ENCODE measurements at places on chromosomes 3 and 15. TPM values are rescaled to one million over a fixed set of nuclear protein-coding genes. Genes with fewer than 3 reads are reported as not detected.

GRCh38 chr15:88719654-88720053, 80.8 kb downstream of the ISG20 start:
- no peak overlapping the region for H3K27ac ChIP-seq
- no peak for DNase-seq
- H3K4me3 ChIP-seq = no peak overlapping the region
- H3K27me3 ChIP-seq = no peaks in the 10 kb centered on the region

GRCh38 chr3:31952205-31952604, 28.9 kb downstream of the OSBPL10 start:
- DNase-seq = no peak
- H3K27me3 ChIP-seq = no peaks in the 10 kb centered on the region
- no peak overlapping the region for H3K27ac ChIP-seq

- H3K27ac ChIP-seq = no peak overlapping the region
- H3K36me3 ChIP-seq = no peaks in the 10 kb centered on the region
- H3K4me3 ChIP-seq = no peak overlapping the region
- no peaks in the 10 kb centered on the region for H3K4me1 ChIP-seq
- no peaks in the 10 kb centered on the region for H3K27me3 ChIP-seq
Observed at GRCh38 chr15:37921527-37922385, 12.7 kb upstream of the TMCO5A start.

- DNase-seq = no peak
- H3K27ac ChIP-seq = no peak overlapping the region
- H3K4me1 ChIP-seq = no peaks in the 10 kb centered on the region
- no peaks in the 10 kb centered on the region for H3K27me3 ChIP-seq
- no peaks in the 10 kb centered on the region for H3K36me3 ChIP-seq
Observed at GRCh38 chr3:17850448-17850847, 108.0 kb upstream of the TBC1D5 start.

DNA sequence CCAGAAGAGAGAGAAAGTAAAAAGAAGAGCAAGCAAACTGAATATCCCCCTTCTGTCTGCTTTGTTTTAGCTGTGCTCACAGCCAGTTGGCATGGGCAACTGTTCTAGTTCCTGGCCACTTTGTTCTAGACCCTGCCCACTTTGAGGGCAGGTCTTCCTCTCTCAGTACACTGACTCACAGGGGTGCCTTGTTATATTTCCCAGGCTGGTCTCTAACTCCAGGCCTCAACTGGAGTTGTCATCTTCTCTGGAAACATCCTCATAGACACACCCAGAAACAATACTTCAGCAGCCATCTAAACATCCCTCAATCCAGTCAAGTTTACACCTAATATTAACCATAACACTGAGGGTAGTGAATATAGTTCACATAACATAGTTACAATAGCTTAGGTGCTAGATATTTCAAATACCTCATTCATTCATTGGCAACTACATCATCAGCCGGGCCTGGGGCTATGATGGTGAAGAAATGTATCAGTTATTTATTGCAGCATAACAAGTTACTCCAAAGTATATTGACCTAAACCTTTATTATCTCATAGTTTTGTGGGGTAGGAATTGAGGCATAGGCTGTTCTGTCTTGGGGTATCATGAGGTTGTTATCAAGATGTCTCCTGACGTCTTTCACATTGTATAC, 106.0 kb downstream of the UBE2E2 start:
- no peak overlapping the region for H3K4me3 ChIP-seq
- H3K36me3 ChIP-seq = no peaks in the 10 kb centered on the region
- no peaks in the 10 kb centered on the region for H3K27me3 ChIP-seq
- no peaks in the 10 kb centered on the region for H3K4me1 ChIP-seq
- no peak overlapping the region for H3K27ac ChIP-seq

DNA sequence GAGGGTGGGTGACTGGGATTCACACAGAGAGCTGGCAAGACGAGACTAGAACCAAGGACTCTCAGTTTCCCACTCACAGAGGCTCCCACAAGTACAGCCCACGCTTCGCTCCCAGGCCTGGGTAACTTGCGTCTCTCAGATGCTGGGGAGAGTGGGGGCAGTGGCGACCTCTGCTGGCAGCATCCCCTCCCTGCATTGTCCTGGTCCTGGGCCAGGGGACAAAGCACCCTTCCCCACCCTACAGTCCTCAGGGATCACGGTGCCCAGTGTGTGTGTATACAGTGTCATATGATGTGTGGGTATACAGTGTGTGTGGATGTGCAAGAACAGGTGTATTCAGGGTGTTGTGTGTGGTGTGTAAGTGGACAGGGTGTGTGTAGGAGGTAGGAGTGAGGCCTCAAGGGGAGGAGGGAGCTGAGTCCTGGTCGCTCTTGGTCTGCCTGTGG, 12.8 kb downstream of the VILL start:
- peak overlapping the region; percentile 85 for H3K27ac ChIP-seq
- peaks cover 9% of the 10 kb centered on the region for H3K36me3 ChIP-seq
- no peak overlapping the region for H3K4me3 ChIP-seq
- peaks cover 22% of the 10 kb centered on the region for H3K4me1 ChIP-seq
- no peaks in the 10 kb centered on the region for H3K27me3 ChIP-seq

DNA sequence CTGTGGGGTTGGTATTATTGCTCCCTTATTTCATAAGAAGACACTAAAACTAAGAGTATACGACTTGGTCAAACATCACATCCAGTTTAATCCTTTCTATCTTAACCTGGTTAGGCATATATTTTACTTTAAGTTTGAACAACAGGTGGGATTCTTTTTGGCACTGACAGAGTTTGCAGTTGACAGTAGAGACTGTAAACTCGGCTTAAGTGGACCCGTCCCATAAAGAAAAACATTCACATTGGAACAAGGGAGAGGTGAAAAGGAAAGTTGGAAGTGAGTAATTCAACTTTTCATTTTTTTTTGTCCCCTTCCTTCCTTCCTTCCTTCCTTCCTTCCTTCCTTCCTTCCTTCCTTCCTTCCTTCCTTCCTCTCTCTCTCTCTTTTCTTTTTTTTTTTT, 355.4 kb downstream of the LPP start:
- no peak overlapping the region for H3K27ac ChIP-seq
- no peaks in the 10 kb centered on the region for H3K27me3 ChIP-seq
- H3K4me3 ChIP-seq = no peak overlapping the region

GRCh38 chr15:37019479-37020433, 80.6 kb downstream of the MEIS2 start:
- no peak for DNase-seq
- H3K27ac ChIP-seq = peak overlapping the region; percentile 22
- H3K4me1 ChIP-seq = no peaks in the 10 kb centered on the region
- H3K27me3 ChIP-seq = no peaks in the 10 kb centered on the region
- H3K4me3 ChIP-seq = no peak overlapping the region

DNA sequence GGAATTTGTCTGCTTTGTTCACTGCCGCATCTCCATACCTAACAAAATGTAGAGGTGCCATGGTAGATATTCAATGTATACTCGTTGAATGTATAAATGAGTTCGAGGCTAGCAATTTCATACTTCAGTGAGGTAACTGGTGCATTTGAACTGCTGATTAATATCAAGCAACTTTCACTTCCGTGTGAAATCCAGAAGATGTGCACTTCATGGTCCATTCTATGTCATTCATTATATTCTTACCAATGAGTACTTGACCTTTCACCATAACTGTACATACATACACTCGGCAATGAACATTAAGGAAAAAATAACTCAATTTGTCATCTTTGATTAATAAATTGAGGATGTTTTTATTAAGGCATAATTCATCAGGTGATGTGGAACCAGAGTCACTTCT, 598.5 kb downstream of the ZNF385D start:
- H3K4me1 ChIP-seq = no peaks in the 10 kb centered on the region
- no peak for DNase-seq
- no peaks in the 10 kb centered on the region for H3K27me3 ChIP-seq
- H3K4me3 ChIP-seq = no peak overlapping the region

DNA sequence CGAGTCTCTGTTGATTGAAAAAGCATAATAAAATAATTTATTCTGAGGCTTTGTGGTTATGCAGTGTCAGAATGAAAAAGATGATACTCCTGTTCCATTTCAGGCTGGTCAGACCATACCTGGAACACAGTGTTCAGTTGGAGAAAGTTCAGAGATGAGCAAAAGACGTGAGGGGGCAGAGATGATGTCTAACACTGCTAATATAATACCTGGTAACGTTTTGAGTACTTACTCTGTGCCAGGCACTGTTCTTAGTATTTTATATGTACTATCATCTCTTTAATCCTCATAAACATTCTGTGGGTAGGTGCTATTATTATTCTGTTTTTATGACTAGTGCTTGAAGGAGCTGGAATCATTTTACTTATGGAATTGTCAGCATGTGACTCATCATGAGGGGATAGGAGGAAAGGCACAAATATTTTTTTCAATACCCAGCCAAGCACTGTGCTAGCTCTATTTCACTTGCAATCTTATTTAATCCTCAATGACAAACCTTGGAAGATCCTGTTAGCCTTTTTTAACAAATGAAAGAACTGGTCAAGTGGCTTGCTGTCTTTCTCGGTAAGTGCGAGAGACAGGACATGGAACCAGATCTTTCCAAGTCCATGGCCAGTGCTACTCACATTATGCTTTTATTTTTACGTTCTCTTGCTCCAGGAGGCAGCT, 31.8 kb downstream of the IQGAP1 start:
- no peaks in the 10 kb centered on the region for H3K27me3 ChIP-seq
- peaks cover 25% of the 10 kb centered on the region for H3K4me1 ChIP-seq
- no peak overlapping the region for H3K4me3 ChIP-seq
- no peaks in the 10 kb centered on the region for H3K36me3 ChIP-seq

DNA sequence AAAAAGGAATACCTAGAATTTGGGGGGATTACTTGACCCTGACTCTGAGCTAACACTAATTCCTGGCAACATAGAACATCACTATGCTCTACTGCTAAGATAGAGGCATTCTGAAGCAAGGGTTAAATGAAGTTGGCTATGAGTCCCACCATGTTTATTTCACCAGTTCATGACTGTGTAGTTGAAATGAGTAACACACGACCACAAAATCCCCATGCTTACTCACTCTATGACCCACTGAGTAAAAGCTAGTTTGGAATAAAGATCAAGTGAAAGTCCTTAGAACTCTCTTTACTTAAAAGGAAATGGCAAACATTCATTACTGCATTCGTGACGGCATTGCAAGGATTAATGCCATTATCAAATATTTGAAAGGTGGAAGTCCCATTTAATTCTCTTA, 47.4 kb downstream of the MRPL46 start:
- no peak for DNase-seq
- no peak overlapping the region for H3K4me3 ChIP-seq
- H3K4me1 ChIP-seq = no peaks in the 10 kb centered on the region
- no peak overlapping the region for H3K27ac ChIP-seq
- H3K36me3 ChIP-seq = no peaks in the 10 kb centered on the region
- H3K27me3 ChIP-seq = no peaks in the 10 kb centered on the region

GRCh38 chr3:194009019-194009418, 126.9 kb upstream of the HES1 start:
- H3K36me3 ChIP-seq = no peaks in the 10 kb centered on the region
- H3K27me3 ChIP-seq = no peaks in the 10 kb centered on the region
- H3K27ac ChIP-seq = no peak overlapping the region
- peaks cover 9% of the 10 kb centered on the region for H3K4me1 ChIP-seq
- no peak overlapping the region for H3K4me3 ChIP-seq
- DNase-seq = no peak

DNA sequence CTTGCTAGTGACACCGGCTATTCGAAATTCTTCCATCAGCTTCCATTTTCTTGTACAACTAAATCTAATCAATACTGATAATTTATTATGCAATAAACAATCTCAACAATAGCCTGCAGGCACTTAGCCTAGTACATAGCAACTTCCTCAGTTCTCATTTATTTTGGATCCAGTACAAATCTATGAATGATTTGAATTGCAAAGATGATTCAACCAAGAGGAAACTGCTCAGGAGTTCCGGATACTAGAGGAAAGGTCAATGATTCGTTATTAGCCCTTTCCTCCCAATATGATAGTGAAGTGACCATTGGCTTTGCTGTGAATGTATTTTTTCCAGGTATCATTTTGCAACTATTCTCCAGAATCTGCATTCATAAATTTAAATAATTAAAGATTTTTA, 827.0 kb downstream of the CADM2 start:
- H3K36me3 ChIP-seq = no peaks in the 10 kb centered on the region
- no peak overlapping the region for H3K4me3 ChIP-seq
- DNase-seq = no peak
- no peak overlapping the region for H3K27ac ChIP-seq
- H3K4me1 ChIP-seq = no peaks in the 10 kb centered on the region

SLC22A13 gene
- total RNA-seq = 1.1 TPM

SH3GL3 gene
- not detected for total RNA-seq

CLSTN2 gene
- 0.82 TPM for total RNA-seq

AHSG gene
- not detected for total RNA-seq

AGBL1 gene
- 0.10 TPM for total RNA-seq

ADAMTS7 gene
- total RNA-seq = 1.6 TPM

KBTBD8 gene
- total RNA-seq = 4.6 TPM
